CD4-positive, alpha-beta T cell treated with Interferon gamma for 1 hour (primary cell): ENCODE measurements at places on chromosomes 3 and 15.

- no peak for DNase-seq
These were observed 116.8 kb upstream of the UBE2E2 start for GRCh38 chr3:23086331-23086730.

- no peak for DNase-seq
These were observed 73.0 kb upstream of the GAP43 start for GRCh38 chr3:115550285-115550761.

DNA sequence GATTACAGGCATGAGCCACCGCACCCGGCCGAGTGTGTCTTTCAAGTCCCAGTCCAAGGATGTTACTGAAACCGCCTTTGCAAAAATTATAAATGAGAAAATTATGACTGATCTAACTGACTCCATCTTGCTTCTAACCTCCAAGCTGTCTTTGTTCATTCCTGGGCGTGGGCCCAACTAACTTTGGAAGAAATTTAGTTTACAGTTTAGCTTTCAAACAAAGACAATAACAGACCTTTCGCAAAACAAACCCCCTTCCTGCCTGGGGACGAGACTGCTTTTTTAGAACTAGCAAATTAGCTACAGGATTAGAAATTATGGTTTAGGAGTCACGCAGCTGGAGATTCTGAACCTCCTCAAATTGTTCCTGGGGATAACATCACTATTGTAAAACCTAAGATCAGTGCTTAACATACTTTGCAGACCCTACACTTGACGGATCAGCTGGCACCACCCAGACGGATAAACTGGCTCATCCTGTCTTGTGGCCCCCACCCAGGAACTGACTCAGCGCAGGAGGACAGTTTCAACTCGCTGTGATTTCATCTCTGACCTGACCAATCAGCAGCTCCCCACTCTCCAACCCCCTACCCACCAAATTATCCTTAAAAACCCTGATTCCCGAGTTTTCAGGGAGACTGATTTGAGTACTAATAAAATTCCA is 23.8 kb downstream of the NANOGP8 start:
- DNase-seq, result no peak

GRCh38 chr15:71951134-71951533 is 140.8 kb downstream of the NR2E3 start:
- no peak for DNase-seq

GRCh38 chr3:156407617-156408225 is 147.2 kb downstream of the SSR3 start:
- DNase-seq, result no peak

GRCh38 chr3:45366290-45366689 is 22.1 kb upstream of the LARS2 start:
- DNase-seq, result no peak

DNA sequence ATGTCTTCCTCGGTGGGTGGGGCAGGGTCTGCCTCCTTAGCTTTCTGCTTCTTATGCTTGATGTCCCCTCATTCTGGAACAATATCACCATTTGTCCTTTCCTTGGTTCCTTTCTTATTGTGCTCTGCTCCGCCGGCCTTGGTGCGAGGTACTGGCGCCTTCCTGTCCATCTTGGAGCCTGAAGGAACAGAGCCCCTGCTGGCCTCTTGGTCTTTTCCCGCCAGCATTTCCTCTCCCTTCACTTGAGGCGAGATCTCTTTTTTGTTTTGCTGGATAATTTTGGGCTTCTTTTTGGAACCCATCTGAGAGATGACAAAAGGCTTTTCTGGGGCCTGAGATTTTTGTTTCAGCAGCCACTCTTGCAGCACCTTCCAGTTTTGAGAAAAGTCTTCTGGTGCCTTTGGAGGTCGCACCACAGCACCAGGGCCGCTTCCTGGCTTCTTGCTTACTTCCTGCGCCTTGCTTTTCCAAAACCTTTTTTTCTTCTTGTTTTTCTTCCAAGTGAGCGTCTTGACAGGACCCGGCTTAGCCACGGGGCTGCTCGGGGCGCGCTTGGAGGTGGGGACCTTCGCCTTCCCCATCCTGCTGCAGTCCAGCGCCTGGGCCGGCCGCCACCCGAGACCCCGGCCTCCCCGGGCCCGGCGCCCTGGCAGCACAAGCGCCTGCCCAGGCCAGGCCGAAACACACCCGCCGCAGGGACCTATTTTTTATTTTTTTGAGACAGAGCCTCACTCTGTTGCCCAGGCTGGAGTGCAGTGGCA is 127.1 kb downstream of the KLF13 start:
- no peak for DNase-seq

- DNase-seq, result no peak
These were observed 2.5 kb downstream of the SLC22A13 start for GRCh38 chr3:38268087-38268486.

DNA sequence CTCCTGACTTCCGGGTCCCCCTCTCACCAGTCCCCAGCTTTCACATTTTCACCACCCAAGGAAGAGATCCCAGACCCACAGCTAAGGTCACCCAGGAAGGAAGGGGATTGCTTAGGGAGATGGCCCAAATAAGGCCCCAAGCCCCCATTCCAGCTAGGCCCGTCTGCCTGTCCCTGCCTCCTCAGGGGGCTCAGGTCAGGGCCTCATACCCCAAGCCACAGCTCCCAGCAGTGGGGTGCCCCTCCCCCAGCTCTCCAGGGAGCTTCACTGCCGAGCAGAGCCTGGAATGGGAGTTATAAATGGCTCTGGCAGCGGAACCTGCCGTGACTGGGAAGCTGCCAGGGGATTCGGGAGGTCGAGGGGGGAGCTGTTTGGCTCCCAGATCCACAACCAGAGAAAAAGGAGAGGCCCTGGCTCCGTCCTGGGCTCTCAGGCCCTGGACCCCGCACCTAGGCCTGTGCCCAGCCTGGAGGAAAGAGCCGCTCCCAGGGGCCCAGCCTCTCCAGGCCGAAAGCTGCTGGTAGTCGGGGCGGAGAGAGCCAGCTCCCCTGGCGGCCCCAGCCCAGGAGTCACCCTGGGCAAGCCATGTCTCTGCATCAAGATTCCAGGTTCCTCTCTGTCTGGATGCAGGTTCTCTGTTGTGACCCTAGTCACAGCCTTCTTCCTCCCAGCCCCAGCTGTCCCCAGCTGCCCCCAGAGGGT is 550 bp downstream of the CCDC9B start:
- DNase-seq, result no peak

DNA sequence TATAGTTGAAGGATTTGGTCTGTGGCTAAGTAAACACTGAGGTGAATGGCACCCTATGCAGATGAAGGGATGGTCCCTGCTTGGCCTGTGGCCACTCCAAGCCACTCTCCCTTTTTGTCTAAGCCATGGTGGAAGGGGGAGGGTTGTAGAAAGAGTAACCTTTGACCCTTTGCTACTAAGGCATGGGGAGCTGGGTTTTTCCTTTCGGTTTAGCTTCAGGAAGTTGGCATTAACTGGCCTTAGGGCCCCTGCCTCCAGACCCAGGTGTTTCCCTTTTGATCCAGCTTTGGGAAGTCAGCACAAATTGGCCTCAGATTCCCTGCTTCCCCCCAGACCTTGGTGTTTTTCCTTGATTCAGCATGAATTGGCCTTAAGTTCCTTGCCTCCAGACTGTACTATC is 49.5 kb downstream of the EFCAB12 start:
- DNase-seq, result no peak

GRCh38 chr3:13574798-13575451 is 26.0 kb downstream of the FBLN2 start:
- DNase-seq, result no peak

- DNase-seq, result no peak
These were observed 486.1 kb downstream of the DIPK2A start for GRCh38 chr3:144457758-144458157.

- no peak for DNase-seq
These were observed 12.3 kb upstream of the CORO2B start for GRCh38 chr15:68566377-68566954.

DNA sequence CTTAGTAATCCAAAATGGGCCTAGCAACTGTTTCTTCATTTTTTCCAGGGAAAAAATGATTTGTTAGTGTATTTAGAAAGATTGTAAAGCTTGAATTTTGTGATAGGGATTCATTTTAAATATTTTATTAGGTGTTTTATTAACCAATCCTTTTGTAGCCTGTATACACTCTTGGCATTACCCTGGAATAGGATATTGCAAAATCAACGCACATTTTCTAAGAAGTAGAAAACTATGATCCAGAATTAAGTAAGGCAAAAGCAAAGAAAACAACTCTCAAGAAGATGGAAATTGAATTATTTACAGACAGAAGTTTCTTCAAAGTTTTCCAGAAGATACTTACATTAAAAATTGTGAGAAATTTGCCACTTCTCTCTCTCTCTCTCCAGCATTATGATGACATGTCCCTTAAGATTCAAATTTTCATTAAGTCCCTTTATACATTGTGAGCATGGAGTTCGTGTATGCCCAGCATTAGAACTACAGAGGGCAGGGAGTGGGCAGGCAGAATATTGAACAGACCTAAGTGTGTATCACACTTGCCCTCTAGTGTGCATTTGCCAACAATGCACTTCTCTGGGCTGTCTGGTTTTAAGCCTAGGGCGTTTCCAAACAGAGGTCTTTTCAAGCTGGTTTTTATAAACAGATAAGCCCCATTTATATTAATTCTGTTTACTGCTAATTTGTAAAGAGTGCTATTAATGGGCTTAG is 28.5 kb upstream of the CMSS1 start:
- DNase-seq, result no peak

- no peak for DNase-seq
These were observed 125.3 kb downstream of the SUCNR1 start for GRCh38 chr3:151998744-151999143.

DNA sequence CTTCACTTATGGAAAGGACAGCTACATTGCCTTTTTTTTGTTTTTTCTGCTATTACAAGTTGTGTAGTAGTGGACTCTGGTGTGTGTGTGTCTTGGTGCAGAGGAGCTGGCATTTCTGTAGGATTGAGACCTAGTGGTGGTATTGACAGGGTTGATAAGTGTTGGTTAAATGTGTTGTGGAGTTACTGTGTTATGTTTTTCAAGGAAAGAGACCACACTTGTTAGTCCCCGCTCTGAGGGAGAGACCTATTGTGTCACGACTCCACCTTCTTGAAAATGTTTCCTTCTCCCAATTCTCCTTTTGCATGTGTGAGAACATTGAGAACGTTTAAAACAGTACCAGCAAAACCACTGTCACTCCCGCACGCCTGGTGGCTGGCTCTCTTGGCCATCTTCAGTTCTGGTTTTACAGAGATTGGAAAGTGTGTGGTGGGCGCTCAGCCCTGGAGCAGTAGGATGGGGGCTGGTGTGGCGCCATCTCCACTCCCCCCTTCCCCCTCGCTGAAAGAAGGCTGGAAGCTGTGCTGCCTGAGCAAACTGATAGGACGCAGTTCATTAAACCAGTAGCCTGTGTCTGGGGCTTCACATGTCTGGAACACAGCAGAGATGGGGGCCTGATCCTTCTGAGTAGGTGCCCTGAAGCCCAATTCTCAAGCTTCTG is 5.5 kb downstream of the KLF13 start:
- DNase-seq, result no peak

DNA sequence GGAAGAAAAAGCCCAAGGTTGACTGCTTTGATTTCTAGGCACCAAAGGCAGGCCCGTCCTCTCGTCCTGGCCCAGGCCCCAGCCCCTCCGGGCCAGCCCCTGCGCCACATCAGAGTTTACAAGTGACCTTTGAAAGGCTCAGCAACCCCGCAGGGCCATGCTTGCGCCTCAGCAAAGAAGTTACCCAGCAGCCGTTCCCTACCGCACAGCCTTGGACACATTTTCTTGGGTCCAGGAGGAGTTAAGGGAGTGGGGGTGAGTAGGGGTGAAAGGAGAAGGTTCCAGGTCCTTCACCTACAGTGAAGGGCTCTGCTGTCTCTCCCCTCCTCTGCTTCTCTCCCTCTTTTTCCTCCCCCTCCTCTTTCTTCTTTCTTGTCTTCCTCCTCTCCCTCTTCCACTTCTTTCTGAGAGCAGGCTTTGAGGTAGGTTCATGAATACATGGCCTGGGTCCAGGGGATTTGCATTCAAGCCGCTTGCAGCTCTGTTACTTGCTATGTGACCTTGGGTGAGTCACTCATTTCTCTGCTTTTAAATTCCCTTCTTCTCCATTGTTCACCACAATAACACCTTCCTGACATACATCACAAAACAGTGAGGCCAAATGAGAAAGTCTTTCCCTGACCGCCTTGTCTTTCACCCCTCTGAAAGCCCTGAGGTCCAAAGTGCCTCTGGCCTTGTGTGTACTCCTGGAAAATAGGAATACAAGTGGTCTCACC is 223.3 kb upstream of the TPRG1 start:
- DNase-seq, result no peak
